ENCODE measurements at places on chromosomes 13 and 19.
A peak's percentile ranks its signal among the peaks of the same experiment; 100 is the strongest.

DNA sequence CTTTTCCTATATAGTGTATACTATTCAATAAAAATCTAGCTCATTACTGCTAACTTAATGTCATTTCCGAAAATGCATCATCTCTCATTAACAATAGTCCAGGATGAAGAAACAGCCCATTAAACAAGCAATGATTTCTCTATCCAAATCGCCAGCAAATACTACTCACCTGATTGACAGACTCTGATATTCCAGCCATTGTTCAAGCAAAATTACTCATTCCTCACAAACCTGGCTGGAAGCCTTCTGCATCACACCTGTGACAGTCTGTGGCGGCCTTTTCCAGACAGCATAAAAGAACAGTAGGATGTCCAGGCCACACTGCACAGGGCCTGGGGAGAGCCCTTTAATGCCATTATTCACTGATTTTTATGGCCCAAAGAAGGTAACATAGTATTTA lies 115.9 kb downstream of the ABCC4 start:
- DNase-seq = no peak

- no peak for DNase-seq
These were observed 35.2 kb downstream of the SPRY2 start for GRCh38 chr13:80305737-80306136.

GRCh38 chr13:81171065-81171647 lies 830.2 kb upstream of the SPRY2 start:
- DNase-seq = peak; percentile 4

DNA sequence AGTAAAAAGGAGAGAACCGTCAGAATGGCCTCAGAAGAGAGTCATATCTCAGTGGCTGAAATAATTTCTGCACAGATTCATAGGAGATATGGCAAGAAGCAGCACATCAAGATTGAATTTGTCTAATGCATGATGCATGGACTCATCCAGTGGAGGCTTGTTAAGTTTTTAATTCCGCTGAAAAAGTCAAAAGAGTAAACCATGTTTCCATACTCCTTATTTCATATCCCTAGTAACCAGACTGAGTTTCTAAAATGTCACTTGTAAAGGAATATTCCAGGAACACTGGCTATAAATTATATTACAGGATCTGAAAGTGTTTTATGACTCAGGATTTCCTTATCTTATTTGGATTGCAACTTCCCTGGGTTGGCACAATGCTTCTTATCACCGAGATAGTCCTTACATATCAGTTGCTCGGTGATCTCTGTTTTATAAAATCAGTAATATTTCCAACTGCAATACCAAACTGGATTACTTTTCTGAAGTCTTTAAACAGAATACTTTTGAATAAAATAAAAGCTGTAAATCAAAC lies 180.2 kb upstream of the TSC22D1 start:
- no peak for DNase-seq

DNA sequence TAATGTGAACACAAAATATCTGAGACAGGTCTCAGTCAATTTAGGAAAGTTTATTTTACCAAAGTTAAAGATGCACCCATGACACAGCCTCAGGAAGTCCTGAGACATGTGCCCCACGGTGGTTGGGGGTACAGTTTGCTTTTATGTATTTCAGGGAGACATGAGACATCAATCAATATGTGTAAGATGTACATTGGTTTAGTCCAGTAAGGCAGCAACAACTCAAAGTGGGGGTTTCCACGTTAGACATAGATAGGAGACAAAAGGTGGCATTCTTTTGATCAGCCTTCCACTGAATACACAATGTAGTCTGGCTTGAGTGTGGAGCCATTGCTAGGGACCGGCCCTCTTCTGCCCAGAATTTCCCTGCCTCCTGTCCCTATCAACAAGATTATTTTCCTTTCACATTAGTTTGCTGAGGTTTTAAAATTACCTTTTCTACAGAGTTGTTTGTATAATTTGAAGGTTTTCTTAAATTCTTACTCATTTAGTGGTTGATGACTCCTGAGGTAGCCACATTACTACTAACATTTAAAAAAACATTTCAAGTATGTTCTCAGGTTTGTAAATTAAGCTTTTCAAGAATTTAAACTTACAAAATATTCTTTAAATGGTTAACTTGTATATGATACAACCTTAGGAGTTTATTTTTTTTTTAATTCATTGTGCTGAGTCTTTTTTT lies 33.2 kb downstream of the RNASEH2B start:
- no peak for DNase-seq

DNA sequence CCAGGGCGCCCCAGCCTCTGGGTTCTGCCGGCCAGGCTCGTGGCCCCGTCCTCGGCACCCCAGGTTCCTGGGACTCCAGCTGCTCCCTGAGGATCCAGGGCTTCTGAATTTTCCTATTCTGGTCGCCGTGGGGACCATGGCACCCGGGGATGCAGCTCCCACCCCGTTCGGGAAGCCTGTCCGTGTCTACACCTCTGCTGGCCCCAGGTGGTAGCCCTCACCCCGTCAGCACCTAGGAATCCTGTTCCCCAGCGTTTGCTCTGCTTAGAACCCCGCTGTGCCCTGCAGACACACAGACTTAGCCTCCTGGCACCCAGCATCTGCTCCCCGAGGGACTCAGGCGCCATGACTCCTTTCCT lies 960 bp downstream of the PPFIA3 start:
- no peak for DNase-seq

Measured in iris pigment epithelial cell (primary cell).